AG08395 (cell line): ENCODE measurements at places on chromosomes 6 and 20.

GRCh38 chr20:36604952-36605398, 604 bp upstream of the RAB5IF start:
- DNase-seq, result no peak

DNA sequence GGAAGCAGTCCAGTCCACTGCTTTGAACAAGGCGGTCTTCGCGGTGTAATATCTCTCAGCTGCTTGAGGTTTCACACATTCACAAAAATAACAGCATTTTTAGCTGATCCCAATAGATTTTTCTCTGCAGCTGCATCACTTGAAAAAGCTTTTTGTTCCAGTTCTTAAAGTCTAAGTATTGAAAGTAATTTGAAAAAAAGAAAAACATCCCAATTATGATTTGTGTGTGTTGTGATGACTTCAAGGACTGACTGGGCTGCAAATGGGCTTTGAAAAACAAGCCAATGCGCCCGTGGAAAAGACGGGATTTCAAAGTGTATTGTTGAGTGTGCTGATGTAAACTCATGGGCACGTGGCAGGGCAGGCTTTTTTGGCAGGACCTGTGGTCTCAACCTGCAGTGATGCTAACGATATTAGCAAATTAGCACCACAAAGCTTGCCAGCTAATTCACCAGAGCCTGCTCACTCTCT, 151.1 kb downstream of the TMEM242 start:
- no peak for DNase-seq

- DNase-seq, result peak; percentile 38
Observed at GRCh38 chr6:163806755-163807499, 392.4 kb downstream of the QKI start.

- DNase-seq, result no peak
Observed at GRCh38 chr6:144416244-144416643, 131.1 kb downstream of the UTRN start.

- DNase-seq, result no peak
Observed at GRCh38 chr6:143198312-143198711, 137.6 kb downstream of the AIG1 start.
